Hematopoietic multipotent progenitor cell treated with erythropoietin and hydrocortisone succinate and interleukin-3 and kit ligand, for 4 days (in vitro differentiated cells): ENCODE measurements at places on chromosomes 3 and 15.

- no peak for DNase-seq
Observed at GRCh38 chr15:92332125-92332899, 61.4 kb upstream of the ST8SIA2 start.

GRCh38 chr15:98943051-98943508, 64.5 kb downstream of the PGPEP1L start:
- no peak for DNase-seq

- no peak for DNase-seq
Observed at GRCh38 chr3:130425484-130425883, 80.0 kb downstream of the COL6A5 start.

- DNase-seq: no peak
Observed at GRCh38 chr3:33722626-33723370, 4.7 kb upstream of the CLASP2 start.
